Breast epithelium (tissue), 4 donors: ENCODE measurements at places on chromosomes 11 and 22.

DNA sequence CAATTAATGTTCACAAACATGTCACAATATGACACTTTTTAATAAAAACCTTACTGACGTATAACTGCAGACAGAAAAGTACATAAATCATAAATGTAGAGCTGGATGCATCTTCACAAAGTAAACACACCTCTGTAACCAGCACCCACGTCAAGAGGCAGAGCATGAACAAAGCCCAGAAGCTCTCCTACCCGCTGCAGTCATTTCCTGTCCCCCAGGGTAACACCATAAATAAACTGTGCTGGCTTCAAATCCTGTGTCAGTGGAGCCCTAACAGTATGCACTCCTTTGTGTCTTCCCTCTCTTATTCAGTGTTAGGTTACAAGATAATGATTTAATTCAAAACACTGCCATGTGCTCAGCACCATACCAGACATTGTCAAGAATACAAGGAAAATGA, 5.7 kb downstream of the SYT13 start:
- no peak for DNase-seq

DNA sequence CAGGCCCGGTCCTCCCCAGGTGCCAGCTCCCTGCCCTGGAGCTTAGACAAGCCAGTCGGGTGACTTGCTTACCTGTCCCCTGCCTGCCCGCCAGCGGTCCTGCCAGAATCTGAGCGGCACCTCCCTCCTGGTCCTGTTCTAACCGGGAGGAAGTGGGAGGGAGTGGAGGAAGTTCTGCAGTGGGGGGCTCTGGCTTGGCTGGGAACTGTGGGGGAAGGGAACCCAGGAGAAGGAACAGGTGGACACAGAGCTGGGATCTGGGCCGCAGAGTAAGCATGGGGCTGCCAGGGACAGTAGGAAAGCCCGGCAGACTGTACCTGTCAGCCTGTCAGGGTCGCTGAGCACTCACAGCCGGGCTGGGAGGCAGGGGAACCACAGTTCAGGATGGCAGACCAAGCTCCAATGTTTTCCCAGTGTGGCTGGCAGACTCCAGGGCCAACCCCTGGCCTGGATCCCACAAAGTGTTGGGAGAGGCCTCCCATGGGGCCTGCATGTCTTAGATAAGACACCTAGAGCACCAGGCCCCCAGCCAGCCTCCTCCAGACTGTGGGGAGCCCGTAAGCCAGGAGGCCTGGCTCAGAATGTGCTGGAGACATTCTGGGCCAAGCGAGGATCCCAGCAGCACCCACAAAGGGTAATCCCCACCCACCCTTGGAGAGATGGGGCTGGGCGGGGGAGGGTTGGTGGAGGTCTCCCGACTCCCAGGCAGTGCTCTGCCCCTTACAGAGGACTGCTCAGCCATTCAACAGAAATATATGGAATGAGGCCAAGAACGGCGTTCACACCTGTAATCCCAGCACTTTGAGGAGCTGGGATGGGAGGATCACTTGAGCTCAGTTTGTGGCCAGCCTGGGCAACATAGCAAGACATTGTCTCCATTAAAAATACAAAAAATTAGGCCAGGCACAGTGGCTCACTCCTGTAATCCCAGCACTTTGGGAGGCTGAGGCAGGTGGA, 2.3 kb downstream of the CYB5R3 start:
- peak; percentile 55 for DNase-seq

DNA sequence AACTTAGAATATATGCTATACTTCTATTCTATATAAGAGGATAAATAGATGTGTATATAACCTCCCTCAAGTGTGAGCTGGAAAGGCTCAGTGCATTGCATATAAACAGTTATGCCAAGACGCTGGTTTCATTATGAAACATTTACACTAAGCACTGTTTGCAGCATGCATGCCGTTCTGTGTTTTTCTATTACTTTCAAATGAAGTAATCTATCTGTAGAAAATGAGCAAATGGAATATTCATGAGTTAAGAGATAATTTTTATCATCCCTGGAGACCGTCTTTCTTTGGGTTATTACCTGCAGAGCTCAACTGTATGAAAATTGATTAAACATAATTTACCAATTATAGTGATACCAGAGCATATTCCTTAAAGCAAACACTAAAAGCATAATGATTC, 925.7 kb upstream of the CCDC90B start:
- DNase-seq: no peak

GRCh38 chr22:37379722-37380121, 47.6 kb downstream of the ELFN2 start:
- no peak for DNase-seq
